ENCODE measurements at places on chromosomes 7 and 10.

- no peak for DNase-seq
Observed at GRCh38 chr7:42756841-42757240, 155.0 kb downstream of the C7orf25 start.

- DNase-seq, result no peak
Observed at GRCh38 chr10:28587970-28588290, 55.0 kb downstream of the WAC start.

GRCh38 chr10:89371079-89371478, 6.8 kb upstream of the IFIT1B start:
- DNase-seq, result no peak

DNA sequence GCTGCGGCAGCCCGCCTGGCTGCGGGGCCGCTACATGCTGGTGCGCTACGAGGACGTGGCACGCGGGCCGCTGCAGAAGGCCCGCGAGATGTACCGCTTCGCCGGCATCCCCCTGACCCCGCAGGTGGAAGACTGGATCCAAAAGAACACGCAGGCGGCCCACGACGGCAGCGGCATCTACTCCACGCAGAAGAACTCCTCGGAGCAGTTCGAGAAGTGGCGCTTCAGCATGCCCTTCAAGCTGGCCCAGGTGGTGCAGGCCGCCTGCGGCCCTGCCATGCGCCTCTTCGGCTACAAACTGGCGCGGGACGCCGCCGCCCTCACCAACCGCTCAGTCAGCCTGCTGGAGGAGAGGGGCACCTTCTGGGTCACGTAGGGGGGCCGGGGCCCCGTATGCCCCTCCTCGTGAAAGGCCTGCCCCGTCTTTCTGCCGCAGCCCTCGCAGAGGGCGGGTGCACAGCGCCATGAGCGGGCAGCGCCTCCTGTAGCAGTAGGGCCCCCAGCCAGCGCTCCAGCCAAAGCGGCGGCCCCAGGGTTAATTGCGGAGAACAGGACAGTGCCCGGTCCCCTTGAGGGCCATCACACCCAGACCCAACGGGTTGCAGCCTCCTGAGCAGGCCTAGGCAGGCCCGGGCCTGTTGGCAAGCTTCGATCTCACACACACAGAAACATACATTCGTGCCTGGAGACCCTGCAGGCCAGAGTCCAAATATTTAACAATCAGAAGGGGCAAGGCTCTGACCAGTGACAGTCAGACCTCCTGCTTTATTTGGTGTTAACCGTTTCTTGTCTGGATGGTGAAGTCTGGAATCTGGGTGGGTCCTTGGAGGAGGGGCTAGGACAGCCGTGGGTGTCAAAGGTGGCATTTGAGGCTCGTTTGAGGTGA, 44.1 kb downstream of the CHST3 start:
- DNase-seq, result no peak

GRCh38 chr7:98981701-98982100, 103.4 kb downstream of the TRRAP start:
- no peak for DNase-seq

DNA sequence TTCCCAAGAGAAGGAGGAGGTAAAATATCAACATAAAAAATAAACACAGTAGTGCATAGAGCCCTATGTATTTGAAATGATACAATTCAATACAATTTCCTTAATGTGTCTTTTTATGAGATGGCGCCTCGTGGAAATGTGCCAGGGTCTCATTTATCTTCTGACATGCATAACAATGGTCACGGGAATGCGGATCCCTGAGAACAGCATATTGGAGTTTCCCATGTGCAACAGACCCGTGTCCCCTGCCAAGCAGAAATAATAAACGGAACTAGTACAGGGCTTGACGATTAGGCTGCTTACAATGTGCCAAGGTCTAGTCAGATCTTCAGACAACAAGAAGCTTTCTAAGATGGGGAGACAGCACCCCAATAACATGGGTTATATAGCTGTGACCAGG, 217.9 kb downstream of the ARHGAP21 start:
- no peak for DNase-seq
